Activated CD4-positive, alpha-beta T cell treated with anti-CD3 and anti-CD28 coated beads for 24 hours (primary cell): ENCODE measurements at places on chromosomes 1 and 21.

DNA sequence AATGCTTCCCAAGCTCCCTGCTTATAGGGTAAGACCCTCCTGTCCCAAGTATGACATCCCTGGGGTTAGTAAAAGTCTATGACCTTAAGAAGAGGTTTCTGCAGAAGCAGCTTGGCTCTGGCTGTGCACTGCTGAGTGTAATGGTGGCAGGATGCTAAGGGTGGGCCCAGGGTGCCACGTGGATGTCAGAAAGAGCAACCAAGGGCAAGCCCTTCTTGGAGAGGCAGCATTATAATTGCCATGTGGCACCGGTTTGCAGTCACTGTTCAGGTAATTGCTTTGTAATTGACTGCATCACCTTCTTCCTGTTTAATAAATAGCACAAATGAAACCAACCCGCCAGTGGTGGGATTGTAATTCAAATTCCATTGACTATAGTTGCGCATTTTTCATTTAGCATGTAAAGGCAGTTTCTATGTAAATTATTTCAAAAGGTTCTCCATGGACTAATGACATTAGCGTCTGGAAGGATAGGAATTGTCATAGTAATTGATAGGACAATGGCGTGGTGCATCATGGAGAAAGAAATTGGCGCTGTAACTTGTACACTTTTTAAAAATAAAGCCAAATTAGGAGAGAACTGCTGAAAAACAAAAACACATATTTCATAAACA lies 490.6 kb upstream of the VAMP3 start:
- no peak for DNase-seq

DNA sequence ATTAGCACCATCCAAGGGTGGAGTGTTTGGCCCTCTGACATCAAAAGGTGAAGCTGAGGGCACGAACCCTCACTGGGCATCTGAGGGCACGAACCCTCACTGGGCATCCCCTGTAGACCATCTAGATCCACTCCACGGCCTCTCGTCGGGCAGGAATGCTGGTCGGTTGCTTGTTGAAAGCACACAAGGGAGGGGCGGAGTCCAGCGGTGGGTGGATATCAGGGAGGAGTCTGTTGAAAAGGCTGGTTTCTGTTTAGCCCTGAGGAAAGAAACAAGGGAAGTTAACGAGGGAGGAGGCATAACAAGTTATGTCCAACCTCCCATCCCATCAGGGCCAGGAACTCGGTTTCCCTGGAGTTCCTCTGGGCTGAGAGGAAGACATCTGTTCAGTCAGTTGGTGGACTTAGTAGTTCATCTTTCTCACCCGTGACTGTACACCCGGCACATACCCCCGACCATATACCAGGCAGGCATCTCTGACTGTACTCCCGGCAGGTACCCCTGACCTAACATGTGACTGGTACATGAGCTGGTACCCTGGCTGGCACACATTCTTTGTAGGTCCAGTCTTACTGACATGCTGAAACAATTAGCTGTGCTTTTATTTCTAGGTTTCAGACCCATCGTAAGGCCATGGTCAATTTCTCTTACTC lies 32.1 kb upstream of the PDE9A start:
- no peak for DNase-seq

GRCh38 chr1:226360106-226360746 lies 47.7 kb downstream of the PARP1 start:
- no peak for DNase-seq

DNA sequence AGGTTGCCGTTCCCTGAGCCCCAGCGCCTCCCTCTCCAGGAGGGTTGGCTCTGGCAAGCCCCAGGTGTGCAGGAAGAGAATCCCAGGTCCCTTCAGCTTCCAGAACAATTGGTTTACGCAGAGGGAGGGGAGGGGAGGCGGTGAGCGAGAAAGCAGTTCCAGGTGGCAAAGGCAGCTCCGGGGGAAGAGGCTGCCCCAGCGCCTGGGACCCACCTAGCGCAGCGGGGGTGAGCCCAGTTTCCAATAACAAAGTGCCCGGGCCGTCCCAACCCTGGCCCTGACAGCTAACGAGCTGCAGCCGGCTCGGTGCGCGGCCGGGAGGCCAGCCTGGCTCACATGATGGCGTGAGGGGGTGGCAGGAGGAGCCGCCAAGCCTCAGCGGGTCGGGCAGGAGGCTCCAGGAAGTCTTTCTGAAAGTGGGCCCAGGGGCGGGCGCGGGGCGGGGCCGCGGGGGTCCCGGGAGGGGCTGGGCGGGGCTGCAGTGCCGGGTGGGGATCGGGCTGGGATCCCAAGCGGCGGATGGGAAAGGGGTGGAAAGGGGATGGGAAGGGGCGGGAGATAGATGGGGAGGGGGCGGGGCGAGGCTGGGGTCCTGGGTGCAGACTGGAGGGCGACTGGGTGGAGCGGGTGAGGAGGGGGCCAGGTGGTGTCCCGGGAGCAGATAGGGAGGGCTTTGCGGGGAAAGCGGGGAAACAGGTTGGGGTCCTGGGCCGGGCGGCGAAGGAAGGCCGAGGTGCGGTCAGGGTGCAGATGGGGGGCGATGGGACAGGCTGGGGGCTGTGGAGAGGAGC lies 22.8 kb downstream of the DHRS3 start:
- DNase-seq = no peak

DNA sequence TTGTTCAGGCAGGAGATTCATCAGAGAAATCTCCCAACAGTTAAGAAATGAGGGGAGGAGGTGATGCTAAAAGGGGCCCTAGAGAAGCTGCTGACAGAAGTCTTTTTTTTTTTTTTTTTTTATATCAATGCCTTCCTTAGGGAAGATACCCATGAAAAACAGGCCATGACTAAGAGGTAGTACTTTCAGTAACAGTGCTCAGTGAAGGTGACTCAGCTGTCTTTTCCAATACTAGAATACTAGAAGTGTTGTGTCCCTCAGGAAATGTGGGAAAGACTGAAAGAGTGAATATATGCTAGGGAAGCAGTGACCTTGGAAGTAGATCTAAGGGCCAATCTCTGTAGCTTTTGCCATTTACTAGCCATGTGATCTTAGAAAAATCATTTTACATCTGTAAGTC lies 52.4 kb upstream of the SLFNL1 start:
- DNase-seq = no peak

- no peak for DNase-seq
Measured at GRCh38 chr1:165824269-165824643, 3.2 kb upstream of the UCK2 start.

DNA sequence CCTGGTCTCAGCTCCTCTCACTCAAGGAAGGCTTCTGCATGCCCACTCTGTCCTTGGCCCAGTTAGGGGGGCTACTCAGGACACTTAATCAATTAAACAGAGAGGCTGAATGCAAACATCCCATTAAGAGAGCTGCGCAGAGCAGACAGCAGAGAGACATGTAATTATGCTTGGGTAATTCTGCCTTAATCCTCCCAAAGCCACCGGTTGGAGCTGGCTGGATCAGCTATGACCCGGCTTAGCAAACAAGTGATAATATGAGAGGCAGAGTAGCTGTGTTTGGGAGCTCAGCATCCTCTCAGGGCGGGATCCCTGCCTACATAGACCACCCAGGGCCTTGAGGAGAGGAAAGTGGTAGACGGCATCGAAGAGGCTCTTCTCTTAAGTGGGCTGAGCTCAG lies 183.2 kb downstream of the GRIK3 start:
- DNase-seq = no peak

GRCh38 chr1:6476483-6476882 lies 10.5 kb upstream of the TNFRSF25 start:
- DNase-seq = no peak

DNA sequence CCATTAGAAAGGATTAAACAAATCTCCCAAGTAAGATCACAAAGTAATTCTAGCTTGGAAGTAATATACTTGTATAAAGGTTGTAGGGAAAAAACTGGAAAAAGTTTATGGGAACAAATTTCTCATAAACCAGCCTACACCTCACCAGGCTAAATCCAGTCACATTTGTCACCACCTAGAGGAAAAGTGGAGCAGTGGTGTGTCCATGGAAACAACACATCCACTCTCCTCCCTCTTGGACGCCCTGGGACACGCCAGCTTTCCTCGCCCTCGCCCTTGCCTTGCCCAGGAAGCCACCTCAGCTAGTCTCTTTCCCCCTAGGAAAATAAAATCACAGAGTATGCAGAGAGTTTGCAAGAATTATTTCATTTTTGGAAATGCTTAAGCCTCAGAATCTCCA lies 2.2 kb downstream of the PALMD start:
- DNase-seq = no peak

- no peak for DNase-seq
Measured at GRCh38 chr1:165875604-165876003, 48.2 kb downstream of the UCK2 start.

GRCh38 chr1:99369154-99369553 lies 104.9 kb downstream of the PLPPR4 start:
- DNase-seq = no peak

DNA sequence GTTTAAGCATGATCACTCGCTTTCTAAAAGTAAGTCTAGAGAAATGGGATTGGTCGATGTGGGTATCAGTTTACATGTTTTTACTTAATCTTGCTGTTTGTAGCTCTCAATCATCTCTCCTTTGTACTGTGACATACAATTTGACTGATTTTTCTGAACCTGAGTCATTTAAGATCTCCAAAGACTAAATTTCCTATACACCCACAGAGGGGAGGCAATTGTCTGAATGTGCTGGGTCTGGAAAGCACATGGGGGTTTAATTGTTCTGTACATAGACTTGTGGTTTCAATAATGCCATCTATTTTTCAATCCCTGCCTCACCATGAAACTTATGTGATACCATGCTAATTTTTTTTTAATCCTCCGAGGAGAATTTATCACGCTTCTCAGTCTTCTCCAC lies 65.8 kb downstream of the USP25 start:
- DNase-seq = no peak
